ENCODE measurements at places on chromosomes 1 and 21. TPM values are rescaled to one million over a fixed set of nuclear protein-coding genes. Genes with fewer than 3 reads are reported as not detected.

- no peak for ATAC-seq
Measured at GRCh38 chr1:7587773-7588456, 183.2 kb upstream of the VAMP3 start.

DNA sequence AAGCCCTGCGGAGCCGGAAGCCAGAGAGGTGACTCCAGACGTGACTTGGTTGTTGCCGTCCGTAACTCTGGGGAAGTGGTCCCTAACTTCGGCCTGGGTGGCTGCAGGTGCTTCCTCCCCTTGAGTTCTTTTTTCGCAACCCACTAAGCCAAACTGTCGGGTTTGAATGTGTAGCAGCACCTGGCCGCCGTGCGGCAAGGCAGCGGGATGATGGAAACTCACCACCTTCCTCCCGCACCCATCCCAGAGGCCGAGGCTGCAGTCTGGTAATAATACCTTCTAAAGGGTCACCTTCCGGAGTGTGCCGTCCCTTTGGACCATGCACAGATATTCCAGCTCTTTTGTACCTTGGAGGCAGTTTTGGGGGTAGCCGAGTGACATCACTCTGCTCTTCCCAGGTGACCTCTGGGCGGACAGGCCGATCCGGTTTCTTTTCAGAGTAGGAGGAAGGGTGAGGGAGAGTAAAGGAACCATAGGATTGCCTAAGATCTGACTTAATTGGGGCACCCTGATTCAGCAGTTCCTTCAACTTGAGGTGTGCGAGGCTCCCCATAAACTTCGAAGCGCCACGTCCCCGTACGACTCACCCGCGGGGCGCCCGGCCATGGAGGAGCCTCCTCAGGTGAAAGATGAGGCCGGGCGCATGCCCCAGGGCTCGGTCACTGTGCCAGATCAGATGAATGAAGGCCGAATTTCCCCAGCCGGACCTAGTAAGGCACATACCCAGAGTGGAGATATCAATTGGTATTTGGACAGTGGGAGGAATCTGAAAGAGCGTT, 1.0 kb downstream of the KCNK1 start:
- ATAC-seq: no peak

Gene NCAM2
- 14.4 TPM for total RNA-seq

- no peak for ATAC-seq
Measured at GRCh38 chr1:247386217-247386616, 29.8 kb upstream of the NLRP3 start.

DNA sequence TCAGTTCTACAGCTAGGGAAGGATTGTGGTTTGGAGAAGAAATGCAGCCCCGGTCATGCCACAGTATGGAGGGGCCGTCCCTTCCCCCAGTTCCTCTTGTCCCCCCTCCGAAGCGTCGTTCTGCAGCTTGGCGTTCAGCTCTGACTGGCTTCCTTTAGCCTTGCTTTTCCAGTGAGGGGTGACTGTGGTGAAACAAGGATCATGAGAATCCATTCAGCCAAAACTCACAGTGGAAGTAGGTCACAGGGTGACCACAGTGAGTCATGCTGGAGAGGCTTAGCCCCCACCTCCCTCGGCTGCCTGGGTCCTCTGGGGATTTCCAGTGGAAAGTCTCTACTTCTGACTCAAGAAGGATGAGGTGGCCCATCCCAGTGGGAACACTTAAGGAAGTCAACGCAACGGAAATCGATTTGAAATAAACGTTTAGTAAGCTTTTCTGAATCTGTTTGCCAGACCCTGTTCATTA, 37.3 kb upstream of the COL6A2 start:
- ATAC-seq: peak; percentile 10

GRCh38 chr1:246275036-246275435, 232.0 kb downstream of the SMYD3 start:
- no peak for ATAC-seq

DNA sequence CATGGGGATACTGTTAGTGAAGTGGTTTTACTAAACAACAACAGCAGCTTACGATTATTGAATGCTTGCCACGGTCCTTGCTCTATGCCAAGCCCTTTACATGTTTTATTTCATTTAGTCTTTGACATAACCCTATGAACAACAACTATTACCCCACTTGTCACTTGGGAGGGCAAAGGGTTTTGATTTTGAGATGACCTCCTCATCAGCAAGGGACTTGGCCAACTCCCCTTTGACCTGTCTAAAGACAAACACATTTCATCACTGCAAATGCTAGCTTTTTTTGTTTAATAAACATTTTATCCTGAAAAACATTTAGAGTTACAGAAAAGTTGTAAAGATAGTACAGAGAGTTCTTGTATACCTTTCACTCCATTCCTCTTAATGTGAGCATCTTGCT, 152.5 kb upstream of the WNT4 start:
- ATAC-seq: no peak

DNA sequence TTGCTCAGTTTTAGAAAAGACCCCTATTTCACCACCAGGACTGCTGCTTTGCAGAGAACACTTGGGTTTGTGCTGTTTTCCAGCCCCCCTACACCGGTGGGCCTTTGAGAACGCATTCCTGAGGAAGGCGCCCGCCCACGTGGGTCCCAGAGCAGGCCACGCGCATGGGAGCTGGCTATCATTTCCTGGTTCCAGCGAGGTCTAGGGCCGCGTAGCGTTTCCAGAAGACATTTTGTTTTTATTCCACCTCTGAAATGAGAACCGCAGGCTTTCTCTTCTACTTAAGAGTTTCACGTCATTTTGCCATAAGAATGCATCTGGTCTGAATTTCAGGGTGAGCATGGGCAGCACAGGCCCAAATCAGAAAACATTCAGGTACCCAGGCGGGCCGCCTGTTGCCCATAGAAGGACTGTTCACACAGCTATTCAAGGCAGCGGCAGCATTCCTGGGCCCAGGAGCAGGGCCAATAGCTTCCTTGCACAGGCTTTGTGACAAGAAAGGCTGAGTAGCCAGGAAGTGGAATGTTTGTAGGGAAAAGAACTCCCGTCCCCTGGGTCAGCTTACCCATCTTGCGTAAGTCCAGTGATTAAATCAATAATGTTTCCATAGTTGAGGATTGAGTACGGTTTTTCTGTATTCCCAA, 1.4 kb upstream of the KLHL21 start:
- peak; percentile 34 for ATAC-seq

DNA sequence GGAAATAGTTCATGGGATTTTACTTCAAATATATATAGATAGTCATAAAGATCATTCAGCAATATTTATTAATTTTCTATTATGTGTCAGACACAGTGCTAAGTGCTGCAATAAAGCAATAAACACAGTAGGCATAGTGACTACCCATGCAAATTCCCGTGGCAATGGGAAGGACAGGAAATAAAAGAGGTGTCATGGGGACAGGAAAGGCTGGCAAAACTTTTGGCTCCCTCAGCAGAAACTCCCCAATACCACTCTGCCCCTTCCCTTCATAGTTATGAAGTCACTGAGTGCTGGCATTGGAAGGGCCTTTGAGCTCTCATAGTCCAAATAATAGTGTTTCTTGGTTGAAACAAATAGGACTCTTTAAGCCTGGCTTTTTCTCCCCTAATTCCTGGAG, 104.4 kb upstream of the DPT start:
- no peak for ATAC-seq
